Stimulated activated CD4-positive, alpha-beta T cell treated with anti-CD3 and anti-CD28 coated beads, Interleukin-4, amount 100 ng/mL, for 4 hours (primary cell): ENCODE measurements at places on chromosomes 2 and 18.

- DNase-seq = no peak
Observed at GRCh38 chr2:190052307-190052706, 10.2 kb downstream of the MSTN start.

GRCh38 chr2:239161711-239162140 lies 239.1 kb downstream of the HDAC4 start:
- no peak for DNase-seq

- no peak for DNase-seq
Observed at GRCh38 chr2:181268174-181268867, 188.9 kb upstream of the ITGA4 start.

DNA sequence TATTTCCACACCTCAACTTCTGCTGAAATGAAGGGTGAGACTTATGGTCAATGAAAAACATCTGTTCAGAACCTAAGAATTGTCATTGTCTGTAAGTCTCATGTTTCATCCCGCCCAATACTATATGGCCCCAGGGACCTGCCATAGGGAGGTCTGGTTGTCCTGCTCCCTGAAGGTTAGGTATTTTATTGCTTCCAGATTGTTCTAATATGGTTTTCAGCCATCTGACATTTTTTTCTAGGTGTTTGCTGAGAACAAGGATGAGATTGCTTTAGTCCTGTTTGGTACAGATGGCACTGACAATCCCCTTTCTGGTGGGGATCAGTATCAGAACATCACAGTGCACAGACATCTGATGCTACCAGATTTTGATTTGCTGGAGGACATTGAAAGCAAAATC lies 7.3 kb downstream of the XRCC5 start:
- DNase-seq = no peak

DNA sequence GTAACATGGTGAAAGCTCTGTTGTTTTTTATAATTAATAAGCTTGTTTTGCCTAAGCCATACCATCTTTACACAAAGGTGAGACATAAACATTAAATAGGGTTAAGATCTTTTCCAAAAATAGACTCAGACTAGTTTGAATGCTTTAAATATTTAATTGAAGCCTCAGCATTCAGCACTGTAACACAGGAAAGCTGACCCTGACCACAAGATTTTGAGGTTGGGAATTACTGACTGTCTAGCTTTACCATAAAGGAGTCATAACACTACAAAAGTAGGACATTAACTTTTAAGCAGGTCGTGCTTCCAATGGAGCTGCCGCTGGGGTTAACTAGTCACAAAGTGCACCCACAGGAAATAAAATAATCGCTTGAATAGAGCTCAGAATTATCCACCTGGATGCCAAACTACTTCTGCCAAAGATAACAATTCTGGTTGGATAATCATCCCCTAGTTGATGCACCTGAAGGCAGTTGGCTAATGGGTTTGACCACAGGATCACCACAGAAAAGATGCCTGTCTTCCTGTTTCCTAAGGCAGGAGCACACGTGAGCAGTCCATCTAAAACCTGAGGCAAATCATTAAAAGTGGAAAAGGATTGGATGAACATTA lies 106.2 kb downstream of the COBLL1 start:
- no peak for DNase-seq

DNA sequence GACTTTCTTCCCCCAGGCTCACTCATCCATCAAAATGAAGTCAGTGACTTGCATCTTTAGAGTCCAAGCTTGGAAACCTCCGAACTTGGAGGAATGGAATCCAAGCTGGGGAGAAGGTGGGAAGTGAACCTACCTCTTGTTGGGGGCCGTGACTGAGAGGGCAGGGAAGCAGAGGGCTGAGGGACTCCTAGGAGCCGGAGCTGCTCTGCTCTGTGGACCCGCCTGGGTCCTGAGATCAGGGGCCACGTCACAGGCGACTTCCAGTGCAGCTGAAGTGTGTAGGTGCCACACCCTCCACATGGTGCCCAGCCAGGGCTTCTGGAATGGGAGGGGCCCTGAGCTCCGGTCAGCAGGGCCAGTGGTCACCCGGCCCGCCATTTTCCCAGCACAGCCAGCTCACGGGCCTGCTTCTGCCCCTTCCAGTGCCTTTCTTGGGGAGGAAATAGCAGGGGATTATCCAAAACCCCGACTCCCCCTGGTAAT lies 63.4 kb upstream of the OTOS start:
- DNase-seq = no peak
